Smooth muscle cell of trachea (primary cell): ENCODE measurements at places on chromosomes 3 and 15. TPM values are rescaled to one million over a fixed set of nuclear protein-coding genes. Genes with fewer than 3 reads are reported as not detected.

Gene CATSPER2
- total RNA-seq, result 0.50 and 3.1 TPM in 2 replicates

Gene ATP10A
- 3.5 and 5.8 TPM in 2 replicates for total RNA-seq

Gene ATP13A5
- total RNA-seq, result not detected in 2 replicates

Gene ZNF501
- 6.3 and 7.6 TPM in 2 replicates for total RNA-seq

Gene CMTM8
- 0.17 TPM in 1 of 2 replicates, not detected in the other for total RNA-seq

Gene ANKUB1
- total RNA-seq, result not detected in 2 replicates

Gene FHIT
- 0.73 and 2.5 TPM in 2 replicates for total RNA-seq

Gene FGD5
- 1.7 and 1.8 TPM in 2 replicates for total RNA-seq

Gene THBS1
- total RNA-seq, result 724 and 2,470 TPM in 2 replicates

Gene FANCD2OS
- not detected in 2 replicates for total RNA-seq

Gene DYNC1LI1
- 31.4 and 52.8 TPM in 2 replicates for total RNA-seq

Gene SQOR
- total RNA-seq, result 82.3 and 158 TPM in 2 replicates

Gene SPINK8
- total RNA-seq, result not detected in 2 replicates

Gene ACOX2
- 26.5 and 27.1 TPM in 2 replicates for total RNA-seq

Gene GPR160
- total RNA-seq, result 0.29 and 0.33 TPM in 2 replicates

Gene GMPPB
- 22.0 and 30.5 TPM in 2 replicates for total RNA-seq
